ENCODE measurements at places on chromosomes 4 and X.

GRCh38 chr4:52687696-52688095 lies 28.6 kb upstream of the USP46 start:
- no peak for DNase-seq

- DNase-seq = no peak
These were observed 308.9 kb downstream of the ARHGAP24 start for GRCh38 chr4:85783900-85784299.

DNA sequence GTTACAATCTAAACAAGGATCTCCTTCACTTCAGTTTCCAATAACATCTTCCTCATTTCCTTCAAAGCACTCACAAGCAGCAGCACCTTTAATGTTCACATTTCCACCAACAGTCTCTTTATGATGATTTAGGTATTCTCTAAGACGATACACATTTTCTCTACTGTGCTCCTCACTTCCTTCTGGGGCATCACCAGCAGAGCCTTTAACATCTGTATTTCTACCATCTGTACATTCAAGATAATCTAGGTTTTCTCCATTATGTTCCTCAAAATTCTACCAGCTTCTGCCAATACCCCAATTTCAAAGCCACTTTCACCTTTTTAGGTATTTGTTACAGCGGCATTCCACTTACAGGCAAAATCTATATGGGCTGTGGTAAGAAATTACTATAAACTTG lies 80.6 kb downstream of the FBXW7 start:
- DNase-seq = no peak

DNA sequence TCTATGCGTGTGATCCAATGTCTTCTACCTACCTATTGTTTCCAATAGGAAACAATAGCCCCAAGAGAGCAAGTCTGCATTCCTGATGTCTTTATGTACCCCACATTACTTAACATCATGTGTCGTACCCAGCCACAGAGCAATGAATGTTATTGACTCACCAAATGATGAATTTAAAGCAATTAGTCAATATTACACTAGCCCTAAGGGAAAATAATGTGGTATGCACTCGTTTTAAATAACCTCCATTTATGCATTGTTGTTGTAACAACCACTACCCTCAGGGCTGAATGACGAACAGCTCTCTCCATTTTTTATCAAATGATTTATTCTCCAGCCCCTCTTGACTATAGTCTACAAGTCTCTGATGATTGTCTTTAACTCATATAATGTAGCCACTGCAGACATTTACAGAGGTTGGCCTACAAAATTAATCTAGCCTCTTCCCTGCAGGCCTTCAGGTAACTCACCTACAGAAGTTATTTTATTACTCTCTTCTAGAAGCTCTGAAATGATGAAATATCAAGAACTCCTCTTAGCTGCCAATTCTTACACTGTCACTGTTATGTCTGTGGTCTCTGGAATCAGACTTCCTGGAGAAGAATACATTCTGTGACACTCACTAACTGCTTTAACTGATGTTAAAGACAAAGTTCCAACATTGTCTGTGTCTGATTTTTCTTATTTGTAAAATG lies 601.7 kb upstream of the GRIA3 start:
- no peak for DNase-seq

DNA sequence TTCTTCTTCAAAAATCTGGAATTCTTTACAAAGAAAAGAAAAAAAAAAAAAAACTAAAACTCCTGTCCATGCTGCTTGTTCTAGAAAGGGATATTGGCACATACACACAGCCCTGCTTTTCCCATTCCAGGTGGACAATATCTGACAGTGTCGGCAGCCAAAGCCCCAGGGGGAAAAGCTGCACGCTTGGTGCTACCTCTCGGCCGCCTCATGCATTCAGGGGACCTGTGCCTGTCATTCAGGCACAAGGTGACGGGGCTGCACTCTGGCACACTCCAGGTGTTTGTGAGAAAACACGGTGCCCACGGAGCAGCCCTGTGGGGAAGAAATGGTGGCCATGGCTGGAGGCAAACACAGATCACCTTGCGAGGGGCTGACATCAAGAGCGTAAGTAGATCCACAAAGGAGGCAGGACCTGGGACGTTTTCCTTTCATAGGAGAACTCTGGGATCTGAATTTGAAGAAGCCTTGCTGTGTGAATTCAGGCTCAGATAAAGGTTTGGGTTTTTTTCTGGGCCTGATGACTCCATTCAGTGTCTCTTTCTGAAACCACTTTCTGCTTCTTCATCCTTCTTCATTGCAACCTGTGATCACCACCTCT lies 71.9 kb downstream of the NPNT start:
- no peak for DNase-seq

DNA sequence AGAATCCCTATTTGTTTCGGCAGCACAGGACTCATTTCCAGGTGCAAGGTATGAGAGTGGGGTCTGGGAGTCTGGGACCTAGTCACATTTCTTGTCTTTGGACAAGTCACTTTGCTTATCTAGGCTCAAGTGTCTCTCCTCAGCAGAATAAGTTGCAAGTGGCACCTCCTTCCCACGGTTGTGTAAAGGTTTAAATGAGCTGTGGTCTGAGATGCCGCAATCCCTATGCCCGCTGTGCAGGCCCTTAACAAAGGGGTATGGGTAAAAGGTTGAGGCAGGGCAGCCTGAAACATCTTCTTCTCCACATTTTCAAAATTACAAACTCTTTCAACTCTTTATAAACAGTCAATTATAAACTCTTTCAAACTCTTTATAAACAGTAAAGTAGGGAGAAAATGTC lies 93.7 kb downstream of the RTL5 start:
- DNase-seq = no peak

GRCh38 chr4:104868958-104869357 lies 277.7 kb upstream of the TET2 start:
- DNase-seq = no peak

All from CD14-positive monocyte (primary cell).